ENCODE measurements at places on chromosomes 2 and 18.
A peak's percentile ranks its signal among the peaks of the same experiment; 100 is the strongest.

DNA sequence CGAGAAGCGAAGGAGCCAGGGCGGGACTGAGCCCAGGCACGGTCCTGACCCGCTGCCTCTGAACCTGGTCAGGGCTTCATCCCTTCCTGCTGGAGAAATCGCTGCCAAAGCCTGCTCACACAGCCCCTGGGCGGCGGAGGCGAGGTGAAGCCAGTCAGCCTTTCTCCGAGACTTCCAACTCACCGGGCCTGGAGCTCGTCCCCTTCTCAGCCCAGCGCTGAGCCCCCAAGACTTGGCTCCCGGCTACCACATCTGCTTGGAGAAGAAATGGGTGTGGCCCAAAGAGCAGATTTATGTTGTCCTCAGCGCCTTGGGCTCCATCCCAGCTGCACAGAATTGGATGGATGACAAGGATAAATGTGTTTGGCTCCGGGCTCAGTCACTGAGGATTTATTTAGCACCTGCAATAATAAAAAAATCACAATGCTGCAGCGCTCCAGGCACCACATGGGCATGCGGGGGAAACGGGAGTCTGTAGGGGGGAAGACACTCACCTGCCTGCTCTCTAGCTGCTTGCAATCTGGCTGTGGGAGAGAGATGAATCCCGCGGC, 64.9 kb downstream of the ACTR2 start:
- DNase-seq = no peak

- peak; percentile 13 for DNase-seq
Observed at GRCh38 chr2:60880643-60881046, 729 bp upstream of the REL start.

DNA sequence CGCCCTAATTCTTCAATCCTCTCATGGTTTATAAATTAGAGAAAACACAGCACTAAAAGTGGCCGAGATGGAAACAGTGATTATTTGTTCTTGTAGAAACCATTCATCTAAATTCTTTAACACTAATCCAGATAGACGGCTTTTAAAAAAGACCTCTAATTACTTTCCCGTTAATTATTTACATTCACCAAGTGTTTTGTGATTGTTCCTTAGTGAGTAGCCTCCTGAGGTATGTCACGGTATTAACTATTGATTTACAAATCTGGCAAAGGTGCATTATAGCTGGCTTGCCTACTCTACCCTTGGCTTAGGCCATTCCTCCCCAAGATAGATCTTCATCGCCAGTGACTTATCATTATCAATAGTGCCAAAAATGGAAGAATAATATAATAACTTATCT, 436.4 kb upstream of the ST6GAL2 start:
- DNase-seq = no peak

GRCh38 chr18:4734903-4735302, 279.8 kb upstream of the DLGAP1 start:
- DNase-seq = no peak

GRCh38 chr18:26487437-26487836, 60.9 kb downstream of the KCTD1 start:
- DNase-seq = no peak

GRCh38 chr2:235212501-235213158, 260.8 kb downstream of the SH3BP4 start:
- DNase-seq = no peak

DNA sequence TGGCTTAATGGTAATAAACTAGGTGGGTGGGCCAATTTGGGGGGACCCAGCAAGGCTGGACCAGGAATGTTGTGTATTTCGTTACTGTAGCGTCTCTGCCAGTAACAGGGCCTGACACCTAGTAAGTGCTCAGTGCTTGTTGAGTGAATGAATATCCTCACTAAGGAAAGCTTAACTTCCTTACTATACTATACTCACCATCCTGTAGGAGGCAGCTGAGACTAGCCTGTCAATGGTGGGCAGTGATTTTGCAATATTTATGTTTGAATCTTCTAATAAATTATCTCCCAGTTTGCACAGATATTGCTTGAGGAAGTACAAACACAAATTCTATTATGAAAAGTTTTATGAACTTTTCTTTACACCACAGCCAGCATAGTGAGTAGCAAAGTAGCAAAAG, 370.7 kb upstream of the SYT4 start:
- no peak for DNase-seq

DNA sequence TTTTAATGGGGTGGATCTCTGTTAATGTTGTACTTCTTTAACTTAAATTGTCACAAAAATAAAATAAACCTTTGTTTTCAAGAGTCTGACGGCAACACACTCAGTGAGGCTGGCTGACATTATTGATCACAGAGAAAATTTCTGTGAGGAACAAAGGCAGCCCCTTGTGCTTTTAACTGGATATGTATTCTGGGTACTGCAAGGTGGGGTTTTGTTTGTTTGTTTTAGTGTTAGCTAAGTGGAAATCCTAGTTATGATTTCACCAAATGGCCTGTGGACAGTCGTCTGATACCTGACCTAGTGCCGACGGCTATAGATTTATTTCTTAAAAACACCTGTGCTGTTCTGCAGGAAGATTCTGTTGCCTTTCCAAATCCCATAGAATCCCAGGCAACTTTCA, 1329.5 kb upstream of the ZEB2 start:
- DNase-seq = no peak

DNA sequence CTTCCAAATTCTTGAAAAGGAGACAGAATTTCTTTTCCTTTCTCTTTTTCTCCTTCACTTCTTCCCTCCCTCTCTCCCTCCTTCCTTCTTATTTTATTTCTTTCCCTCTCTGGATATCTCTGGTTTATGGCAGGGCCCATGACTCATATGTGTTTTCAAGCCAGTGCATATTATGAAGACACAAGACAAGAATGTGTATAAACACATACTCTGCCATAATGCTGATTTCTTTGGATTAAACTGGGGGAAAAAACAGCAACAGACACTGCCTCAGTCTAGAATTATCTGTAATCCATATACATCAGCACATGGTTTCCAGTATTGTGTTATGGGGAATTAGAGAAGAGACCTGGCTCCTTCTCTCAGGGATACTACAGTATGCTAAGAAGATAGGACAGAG, 82.8 kb upstream of the CPO start:
- peak; percentile 26 for DNase-seq

- no peak for DNase-seq
Observed at GRCh38 chr2:236659758-236660150, 90.1 kb downstream of the ACKR3 start.

DNA sequence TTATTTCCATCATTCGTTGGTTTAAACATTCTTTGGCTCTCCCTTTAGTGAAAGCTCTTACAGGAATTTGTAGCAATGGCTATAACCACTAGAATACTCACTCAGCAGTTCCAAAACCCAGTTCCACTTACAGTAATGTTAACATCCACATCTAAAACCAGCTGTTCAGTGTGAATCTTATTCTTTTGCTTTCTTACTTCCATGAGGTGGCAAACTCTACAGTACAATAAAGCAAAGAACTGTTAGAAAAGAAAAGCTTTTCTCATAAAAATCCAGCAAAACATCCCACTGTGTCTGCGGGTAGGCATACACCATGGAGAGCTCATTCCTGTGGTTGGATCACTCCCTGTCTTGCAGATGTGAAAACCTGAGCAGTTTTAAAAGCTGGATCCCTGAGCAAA, 147.1 kb downstream of the ARHGAP28 start:
- DNase-seq = no peak

- DNase-seq = no peak
Observed at GRCh38 chr2:9149726-9150567, 56.7 kb upstream of the ASAP2 start.

All from AG08396 (cell line).